Forelimb muscle (tissue), 1 donor: ENCODE measurements at places on chromosomes 13 and 19.

GRCh38 chr13:67229481-67230403, at the start of gene PCDH9:
Gene PCDH9 (minus strand): TSS chr13:67230336. CDS start chr13:67228440, 1,896 bp downstream.
- no peak for DNase-seq

DNA sequence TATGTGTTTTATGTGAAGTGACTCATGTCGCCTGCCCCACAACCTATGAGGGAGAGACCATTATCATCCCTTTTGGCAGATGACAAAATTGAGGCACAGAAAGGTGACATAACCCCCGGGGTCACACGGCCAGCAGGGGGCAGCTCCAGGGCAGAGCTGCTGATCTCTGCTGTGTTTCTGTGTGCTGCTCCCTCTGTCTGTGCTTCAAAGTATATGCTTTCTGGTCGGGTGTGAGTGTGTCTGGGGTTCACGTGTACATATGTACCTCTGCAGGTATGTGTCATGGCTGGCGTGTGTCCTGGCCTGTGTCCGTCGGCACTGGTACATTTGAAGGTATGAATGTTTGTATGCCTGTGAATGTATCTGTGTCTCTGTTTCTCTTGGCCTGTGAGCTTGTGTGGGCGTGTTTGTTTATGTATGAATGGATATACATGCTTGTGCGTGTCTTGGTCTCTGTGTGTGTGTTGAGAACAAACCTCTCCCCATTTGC, 7.1 kb downstream of the LIPE start:
- DNase-seq = no peak

DNA sequence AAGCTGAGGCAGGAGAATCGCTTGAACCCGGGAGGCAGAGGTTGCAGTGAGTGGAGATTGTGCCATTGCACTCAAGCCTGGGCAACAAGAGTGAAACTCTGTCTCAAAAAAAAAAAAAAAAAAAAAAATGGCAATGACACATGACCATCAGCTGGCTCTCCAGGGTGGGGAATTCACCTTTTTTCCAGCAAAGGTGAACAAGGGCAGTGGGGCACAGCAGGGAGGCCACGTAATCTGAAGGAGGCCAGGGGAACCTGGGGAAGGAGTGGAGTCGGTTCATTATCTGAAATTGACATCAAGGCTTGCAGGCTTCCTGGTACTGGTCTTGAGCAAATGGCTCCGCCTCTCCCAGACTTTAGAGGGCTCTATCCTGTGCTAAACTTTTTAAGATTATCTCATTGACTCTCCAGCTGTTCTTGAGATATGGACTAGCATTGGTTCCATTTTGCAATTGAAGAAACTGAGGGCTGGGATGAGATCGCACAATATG, 28.1 kb downstream of the KEAP1 start:
- DNase-seq = no peak

DNA sequence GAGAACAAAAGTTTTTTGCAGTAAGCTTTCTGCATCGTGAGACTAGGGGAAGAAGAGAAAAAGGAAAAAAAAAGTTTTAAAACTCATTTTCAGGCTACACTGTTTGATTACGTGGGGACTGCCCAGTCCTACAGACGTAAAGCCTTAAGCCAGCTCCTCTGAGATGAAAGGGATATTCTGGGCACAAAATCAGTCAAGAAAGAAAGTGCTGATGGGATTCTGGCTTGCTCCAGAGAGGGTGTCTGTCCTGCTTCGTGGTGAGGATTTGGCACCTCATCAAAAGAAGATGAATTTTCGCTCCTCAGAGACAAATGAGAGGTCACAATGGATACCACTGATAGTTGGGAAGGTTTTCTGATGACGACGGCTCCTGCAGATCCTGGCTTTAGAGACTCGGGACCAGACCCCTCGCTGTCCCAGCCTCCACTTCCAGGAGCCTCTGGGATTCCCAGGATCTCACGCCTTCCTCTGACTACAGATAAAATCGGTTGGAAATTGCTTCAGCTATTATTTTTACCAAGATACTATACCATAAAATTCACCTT, 9.7 kb downstream of the TEX29 start:
- no peak for DNase-seq

DNA sequence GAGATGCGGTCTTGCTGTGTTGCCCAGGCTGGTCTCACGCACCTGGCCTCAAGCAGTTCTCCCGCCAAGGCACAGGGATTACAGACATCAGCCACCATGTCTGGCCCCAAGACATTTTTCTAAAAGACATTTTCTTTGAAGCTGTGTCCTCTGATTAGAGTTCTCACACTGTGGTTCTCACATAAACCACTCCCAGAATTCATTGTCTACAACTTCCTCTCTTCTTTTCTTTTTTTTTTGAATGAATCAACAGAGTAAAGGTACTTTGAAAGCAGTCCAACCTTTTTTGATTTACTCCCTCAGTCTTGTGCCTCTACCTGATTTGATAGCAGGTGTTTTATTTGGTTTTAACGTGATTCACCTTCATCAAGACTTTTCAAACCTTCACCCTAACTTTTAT, 14.3 kb upstream of the SHD start:
- no peak for DNase-seq

GRCh38 chr19:2490659-2491058, 14.7 kb downstream of the GADD45B start:
- DNase-seq = no peak

GRCh38 chr13:24192811-24193162, 32.3 kb downstream of the SPATA13 start:
- no peak for DNase-seq

DNA sequence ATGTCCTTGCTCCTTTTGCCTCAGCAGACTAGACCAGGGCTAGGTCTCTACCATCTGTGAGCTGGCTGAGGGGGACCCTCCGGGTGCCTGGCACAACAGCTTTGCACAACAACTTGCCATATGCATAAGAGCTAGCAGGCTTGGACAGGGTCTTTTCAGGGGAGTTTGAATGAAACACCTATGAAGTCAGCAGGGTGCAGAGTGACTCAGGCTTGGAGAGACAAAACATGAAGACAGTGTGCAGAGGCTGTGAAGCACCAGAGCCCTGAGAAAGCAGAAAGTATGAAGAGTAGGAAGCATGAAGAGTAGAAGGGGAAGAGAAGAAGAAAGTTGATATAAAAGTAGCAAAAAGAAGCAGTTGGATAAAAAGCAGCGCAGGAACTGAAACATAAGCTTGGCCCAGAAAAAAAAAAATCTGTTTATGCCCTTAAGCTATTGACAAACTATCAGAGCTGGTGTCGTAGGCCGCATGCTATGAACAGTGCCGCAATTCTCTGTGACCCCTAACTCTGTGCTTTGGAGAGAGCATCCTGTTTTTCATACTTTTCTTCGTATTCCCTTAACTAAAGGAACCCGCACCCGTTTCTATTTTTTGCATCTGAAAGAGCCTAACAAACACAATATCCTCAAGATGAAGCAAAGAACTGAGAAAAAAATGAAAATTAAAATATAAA, 52.7 kb upstream of the FAM216B start:
- DNase-seq = no peak

GRCh38 chr19:5691822-5692722, 2.0 kb downstream of the RPL36 start:
- no peak for DNase-seq

- DNase-seq = no peak
Observed at GRCh38 chr13:110458594-110459365, 102.7 kb downstream of the RAB20 start.

DNA sequence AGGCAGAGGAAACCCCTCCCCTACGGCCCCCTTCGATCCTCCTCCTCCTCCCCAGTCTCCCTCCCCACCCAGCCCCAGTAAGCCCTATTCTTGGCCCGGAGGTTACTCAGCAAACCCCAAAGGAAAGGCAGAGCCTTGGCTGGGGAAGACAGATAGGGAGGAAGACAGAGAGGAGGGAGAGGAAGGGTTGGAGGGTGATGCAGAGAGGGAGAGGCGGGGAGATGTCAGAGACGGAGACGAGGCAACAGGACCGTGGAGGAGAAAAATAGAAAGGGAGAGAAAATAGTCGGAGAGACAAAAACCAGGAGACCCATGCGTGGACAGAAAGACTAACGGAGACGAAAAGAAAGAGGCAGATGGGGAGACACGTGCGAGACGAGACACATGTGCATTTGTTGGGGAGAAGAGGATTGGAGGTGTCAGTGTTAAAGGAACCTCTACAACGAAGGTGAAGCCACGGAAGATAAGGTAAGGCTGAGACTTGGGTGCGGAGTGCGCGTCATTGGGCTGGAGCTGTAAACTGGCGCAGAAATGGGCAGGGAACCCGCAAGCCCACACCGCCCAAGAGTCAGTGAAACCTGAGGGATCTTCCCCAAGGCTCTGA, 2.9 kb downstream of the TGFB1 start:
- no peak for DNase-seq

- no peak for DNase-seq
Observed at GRCh38 chr19:48497728-48498594, 13.7 kb downstream of the LMTK3 start.

- no peak for DNase-seq
Observed at GRCh38 chr13:111139452-111139851, 24.3 kb downstream of the ARHGEF7 start.

DNA sequence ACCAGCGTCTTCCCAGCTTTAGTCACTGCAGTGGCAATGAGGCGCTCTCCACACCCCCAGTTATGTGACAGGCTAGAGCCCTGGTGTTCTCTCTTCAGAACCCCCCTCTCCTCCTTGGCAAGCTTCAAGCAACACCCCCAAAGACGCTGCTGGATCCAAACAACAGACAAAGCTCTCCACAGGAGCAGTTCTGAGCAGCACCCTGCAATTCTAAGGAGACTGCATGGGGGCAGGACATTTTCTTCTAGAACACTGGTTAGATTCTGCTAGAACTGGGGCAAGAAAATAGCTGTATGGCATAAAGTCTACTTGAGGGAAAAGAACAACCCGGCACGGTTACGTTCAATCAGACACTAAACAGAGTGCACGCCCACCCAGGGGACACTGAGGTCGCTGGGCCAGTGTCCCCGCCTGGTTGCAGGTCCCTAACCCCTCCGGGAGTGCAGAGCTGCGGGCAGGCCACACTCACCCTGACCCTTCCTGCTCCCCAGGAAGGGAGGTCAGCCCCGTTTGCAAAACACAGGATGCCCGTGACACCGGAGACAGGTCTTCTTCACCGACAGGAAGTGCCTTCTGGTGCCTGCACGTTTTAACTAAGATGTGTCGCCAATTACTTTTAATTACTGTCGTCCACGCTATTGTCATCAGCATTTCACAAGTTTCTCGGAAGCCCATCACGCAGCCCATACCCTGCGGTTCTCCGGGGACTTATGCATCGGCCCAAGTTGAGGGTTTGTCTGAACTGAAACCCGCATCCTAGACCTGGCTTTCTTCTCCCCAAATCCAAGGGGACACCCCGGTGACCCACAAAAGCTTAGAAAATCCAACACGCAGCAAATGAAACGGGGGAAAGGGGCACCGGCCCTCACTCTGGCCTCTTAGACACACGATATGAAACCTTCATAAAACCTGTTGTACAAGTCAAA, 943 bp downstream of the GJB6 start:
- no peak for DNase-seq
